Calu3 (cell line): ENCODE measurements at places on chromosomes 7 and 10.

DNA sequence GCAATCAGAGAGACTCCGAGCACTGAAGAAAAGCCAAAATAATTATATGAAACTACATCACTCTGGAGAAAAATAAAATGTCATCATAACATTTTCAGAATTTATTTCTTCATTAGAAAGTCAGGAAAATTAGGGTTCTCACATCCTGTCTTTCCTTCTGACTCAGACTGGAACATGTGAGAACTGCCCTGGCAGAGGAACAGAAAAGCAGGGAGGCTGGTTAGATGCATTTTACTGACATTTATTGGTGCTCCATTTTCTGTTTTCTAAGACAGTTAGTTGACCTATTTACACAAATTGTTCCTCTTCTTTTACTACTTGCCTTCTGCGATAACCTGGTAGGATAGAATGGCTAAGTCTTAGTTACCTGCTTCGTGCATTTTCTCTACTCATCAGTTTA is 58.6 kb upstream of the ANK3 start:
- DNase-seq = no peak

GRCh38 chr10:6342096-6342685 is 139.5 kb downstream of the PFKFB3 start:
- no peak for DNase-seq

DNA sequence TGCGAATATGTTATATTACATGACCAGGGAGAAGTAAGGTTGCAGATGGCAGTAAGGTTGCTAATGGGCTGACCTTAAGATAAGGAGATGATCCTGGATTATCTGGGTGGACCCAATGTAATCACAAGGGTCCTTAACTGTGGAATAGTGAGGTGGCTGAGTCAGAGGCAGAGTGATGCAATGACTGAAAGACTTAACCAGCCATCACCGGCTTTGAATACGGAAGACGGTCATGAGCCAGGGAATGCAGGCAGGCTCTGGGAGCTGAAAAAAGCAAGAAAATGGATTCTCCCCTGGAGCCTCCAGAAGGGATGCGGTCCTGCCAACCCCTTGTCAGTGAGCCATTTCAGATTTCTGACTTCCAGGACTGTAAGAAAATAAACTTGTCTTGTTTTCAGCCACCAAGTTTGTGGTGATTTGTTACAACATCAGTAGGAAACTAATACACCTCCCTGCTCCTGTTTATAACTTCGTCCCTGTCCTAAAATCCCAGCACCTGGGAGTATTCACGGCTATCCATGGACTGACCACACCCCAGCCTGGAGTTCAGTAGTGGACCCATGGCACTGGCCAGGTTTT is 4.6 kb upstream of the C10orf95 start:
- DNase-seq = no peak

DNA sequence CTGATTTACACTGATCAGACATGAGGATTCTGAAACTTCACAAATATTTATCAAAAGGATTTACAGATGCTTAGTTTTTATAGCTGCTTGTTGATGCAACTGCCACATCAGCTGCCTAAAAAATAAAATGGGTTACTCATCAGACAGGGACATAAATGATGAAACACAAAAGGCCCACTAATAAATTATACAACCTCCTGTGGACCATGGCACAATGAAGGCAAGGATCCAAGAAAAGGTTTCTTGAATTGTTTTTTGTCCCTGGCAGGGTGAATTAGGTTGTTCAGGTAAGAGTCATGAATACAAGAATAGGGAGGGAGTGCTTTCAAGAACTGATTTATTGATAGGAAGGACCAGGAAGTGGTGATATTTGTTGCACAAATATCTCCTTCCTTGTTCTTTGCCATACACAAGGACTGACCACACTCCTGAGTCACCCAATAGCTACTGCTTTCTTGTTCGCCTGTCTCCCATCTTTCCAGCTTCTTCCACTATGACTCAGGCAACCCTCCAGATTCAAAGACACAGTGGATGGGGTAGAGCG is 234.5 kb downstream of the AHR start:
- DNase-seq = peak; percentile 73

- no peak for DNase-seq
Observed at GRCh38 chr7:82442492-82443035, 1.0 kb downstream of the CACNA2D1 start.

DNA sequence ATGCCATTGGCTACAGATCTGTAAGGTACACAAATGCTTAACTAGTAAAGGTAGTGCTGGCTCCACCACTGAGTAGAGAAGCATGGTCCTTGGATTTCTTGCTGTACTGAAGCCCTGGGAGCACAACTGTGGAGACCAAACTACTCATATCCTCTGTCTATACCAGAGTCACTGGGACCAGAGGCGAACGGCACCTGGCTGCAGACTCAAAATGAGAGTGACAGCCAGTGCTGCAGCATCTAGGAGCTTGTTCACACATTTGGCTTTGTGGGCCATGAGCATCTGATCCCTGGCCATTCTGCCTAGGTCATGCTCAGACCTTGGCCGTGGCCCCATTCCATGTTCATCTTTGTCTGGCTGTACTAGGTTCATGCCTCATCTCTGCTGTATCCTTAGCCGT is 31.9 kb downstream of the LRRC18 start:
- no peak for DNase-seq

DNA sequence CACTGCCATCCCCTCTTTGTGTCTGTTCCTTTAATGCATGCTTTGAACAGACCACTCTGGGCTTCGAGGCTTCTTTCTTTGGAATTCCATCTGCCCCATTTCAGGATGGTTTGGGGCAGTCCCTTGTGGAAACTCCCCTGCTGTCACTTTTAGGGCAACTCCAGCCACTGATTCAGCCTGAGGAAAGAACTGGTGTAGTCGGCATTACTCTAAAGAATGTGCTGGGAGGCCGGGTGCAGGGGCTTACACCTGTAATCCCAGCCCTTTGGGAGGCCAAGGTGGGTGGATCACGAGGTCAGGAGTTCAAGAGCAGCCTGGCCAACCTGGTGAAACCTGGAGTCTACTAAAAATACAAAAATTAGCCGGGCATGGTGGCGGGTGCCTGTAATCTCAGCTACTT is 358.1 kb upstream of the NUPR2 start:
- no peak for DNase-seq

- DNase-seq = no peak
Observed at GRCh38 chr7:106623853-106624252, 37.1 kb downstream of the CCDC71L start.

DNA sequence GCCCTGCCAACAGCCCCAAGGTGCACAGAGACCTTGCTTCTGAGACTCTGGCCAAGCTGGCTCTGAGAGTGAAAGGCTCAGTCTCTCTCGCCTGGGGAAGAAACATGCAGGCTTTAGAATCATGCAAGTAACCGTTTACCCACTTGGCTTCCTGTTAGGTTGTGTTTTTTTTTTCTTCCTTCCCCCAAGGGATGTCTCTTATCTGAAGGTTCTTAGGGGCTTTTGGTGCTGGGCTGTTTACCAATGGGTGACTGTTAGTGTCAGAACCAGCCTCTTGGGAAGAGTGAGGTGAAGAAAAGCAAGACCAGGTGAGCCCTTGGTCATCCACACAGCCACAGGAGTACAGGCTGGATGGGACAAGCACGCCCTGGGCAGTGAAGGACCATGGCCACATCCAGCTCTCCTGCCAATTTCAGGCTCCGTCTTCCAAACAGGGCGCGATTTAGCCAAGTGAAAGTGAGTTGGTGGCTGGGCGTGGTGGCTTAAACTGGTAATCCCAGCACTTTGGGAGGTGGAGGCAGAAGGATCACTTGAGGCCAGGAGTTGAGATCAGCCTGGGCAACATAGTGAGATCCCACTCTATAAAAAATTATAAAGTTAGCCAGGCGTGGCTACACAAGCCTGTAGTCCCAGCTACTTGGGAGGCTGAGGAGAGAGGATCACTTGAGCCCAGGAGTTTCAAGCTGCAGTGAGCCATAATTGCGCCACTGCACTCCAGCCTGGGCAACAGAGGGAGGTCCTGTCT is 76.3 kb upstream of the CUX1 start:
- no peak for DNase-seq

GRCh38 chr7:94417901-94418300 is 23.2 kb downstream of the COL1A2 start:
- no peak for DNase-seq

DNA sequence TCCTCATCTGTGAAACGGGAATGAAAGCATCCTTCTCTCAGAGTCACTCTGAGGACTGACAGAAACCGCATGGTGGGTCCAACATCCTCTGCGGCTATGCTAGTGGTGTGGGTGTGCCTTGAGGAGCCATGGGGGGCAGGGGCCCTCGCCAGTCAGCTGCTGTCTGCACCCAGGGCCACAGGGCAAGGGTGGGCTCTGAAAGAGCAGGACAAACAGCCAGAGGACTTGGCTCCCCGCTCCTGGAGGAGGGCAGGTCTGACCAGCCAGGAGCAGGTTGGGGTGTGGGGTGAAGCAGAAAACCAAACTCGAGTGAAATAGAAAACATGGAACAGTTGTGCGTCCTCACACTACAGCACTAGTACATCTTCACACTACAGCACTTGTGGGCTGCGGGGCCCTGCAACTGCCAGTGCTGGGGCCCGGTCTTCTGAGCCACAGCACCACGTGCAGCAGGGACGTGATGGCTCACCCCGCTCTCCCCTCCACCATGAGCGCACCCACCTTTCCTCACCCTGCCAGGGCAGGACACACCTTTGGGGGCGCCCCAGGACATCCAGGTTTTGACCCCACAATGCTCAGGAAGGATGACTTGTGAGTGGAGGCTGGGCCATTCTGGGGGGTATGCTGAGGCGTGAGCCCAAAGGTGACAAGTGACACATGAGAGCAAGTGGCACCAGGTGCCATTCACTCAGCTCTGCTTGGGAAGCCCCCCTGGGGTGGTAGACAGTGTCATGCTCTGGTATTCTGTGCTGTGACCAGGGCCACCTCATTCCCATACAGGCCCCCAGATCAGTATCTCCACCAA is 96.1 kb upstream of the RET start:
- DNase-seq = no peak

- DNase-seq = no peak
Observed at GRCh38 chr10:85927952-85928665, 438.5 kb downstream of the GRID1 start.
